Progenitor cell of endocrine pancreas (in vitro differentiated cells): ENCODE measurements at places on chromosomes 2 and 18. TPM values are rescaled to one million over a fixed set of nuclear protein-coding genes. Genes with fewer than 3 reads are reported as not detected.

- no peak for DNase-seq
Observed at GRCh38 chr2:84519332-84519957, 3.1 kb downstream of the DNAH6 start.

GRCh38 chr2:79389481-79389880, 123.4 kb upstream of the CTNNA2 start:
- no peak for DNase-seq

GRCh38 chr2:133791191-133791590, 222.9 kb upstream of the NCKAP5 start:
- no peak for DNase-seq

DNA sequence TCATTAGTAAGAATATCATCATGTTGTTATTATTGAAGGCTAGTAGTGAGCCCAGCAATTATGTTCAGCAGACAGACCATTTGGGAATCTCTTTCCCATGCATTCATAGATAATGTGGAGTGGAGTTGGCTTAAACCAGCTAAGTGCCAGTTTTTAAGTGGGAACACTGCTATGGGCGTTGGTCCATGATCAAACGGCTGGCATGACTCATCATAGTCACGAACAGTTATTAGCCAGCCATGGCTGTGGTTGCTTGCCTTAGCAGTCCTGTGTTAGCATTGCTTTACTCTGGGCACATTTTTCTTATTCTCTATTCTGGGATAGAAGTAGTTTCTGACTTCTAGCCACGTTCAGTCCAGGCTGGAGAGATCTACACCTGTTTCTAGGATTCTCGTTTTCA, 17.7 kb downstream of the EIF4E2 start:
- DNase-seq, result no peak

DNA sequence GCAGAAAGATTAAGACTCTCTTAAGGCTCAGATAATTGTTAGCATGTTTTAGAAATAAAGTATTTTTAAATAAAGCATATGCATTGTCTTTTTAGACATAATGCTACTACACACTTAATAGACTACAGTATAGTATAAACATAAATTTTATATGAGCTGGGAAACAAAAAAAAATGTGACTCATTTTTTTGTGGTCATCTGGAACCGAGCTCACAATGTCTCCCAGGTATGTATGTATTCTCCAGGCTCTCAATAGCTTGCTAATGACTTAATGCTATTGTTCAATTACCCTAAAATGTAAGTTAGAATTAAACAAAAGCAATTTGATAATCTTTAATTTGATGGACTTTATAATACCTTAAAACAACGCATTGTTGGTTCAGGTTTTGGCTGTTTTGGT, 167.2 kb downstream of the NUP35 start:
- no peak for DNase-seq

- no peak for DNase-seq
Observed at GRCh38 chr18:60698901-60699300, 326.3 kb upstream of the MC4R start.

GRCh38 chr18:70645971-70646370, 357.1 kb downstream of the SOCS6 start:
- DNase-seq, result no peak

GRCh38 chr2:167945660-167946368, 301.6 kb downstream of the STK39 start:
- DNase-seq, result no peak

DNA sequence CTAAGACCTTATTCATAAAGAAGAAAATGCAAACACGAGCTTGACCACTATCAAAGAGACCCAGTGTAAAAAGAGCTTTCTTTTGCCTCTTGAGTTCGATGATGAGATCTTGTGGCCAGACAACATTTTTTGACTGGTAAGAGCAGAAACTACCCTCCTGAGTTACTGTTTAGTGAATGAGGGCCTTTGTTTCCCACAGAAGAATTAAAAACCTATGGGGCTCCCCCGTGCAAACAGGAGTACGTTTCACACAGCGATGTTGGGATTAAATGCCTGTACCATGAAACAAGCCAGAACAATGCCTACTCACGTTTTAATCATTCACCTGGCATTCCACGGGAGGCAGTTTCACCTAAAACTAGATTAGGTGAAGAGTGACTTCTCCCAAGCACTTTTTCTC, 36.0 kb downstream of the MYCN start:
- DNase-seq, result no peak

GRCh38 chr2:184215745-184216144, 382.6 kb upstream of the ZNF804A start:
- DNase-seq, result no peak

GRCh38 chr2:113892004-113892710, 2.3 kb downstream of the ACTR3 start:
- no peak for DNase-seq

DNA sequence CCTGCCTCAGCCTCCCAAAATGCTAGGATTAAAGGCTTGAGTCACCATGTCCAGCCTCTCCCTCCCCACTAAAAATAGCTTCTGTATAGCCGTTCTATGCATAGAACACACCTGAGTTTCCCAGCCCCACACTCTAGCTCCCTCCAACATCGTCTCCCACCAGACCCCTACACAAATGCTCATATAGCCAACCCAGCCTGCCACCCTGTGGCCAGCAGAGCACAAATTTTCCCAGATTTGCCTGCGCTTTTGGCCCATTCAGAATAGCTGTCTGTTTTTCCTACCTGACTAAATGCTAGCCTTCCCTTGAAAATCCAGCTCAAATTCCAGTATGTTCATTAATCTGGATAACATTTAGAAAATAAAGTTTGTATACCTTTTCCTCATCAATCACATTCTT, 22.8 kb downstream of the TRABD2A start:
- DNase-seq, result no peak

- DNase-seq, result no peak
Observed at GRCh38 chr2:96874198-96874831, 4.4 kb upstream of the SEMA4C start.

- DNase-seq, result no peak
Observed at GRCh38 chr2:96260387-96261260, 5.2 kb downstream of the TMEM127 start.

DNA sequence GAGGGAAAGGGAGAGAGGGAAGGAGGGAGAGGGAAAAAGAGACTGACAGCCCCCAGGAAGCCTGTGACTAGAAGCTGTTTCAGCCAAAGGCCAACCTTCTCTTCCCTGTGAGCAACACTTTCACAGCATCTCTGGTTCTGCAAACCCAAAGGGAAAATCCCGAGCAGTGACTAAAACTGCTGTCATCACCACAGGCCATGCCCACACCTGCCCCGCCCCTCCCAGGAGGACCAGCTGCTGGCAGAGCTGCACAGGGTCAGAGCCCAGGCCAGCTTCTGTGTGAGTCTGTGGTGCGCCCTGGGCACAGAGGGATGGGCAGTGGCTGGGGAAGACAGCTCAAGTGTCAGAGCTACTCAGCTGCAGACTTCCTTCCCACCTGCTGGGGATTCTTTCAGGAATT, 64.9 kb upstream of the OTOS start:
- DNase-seq, result no peak

- no peak for DNase-seq
Observed at GRCh38 chr18:58495634-58496033, 133.3 kb downstream of the ALPK2 start.

DNA sequence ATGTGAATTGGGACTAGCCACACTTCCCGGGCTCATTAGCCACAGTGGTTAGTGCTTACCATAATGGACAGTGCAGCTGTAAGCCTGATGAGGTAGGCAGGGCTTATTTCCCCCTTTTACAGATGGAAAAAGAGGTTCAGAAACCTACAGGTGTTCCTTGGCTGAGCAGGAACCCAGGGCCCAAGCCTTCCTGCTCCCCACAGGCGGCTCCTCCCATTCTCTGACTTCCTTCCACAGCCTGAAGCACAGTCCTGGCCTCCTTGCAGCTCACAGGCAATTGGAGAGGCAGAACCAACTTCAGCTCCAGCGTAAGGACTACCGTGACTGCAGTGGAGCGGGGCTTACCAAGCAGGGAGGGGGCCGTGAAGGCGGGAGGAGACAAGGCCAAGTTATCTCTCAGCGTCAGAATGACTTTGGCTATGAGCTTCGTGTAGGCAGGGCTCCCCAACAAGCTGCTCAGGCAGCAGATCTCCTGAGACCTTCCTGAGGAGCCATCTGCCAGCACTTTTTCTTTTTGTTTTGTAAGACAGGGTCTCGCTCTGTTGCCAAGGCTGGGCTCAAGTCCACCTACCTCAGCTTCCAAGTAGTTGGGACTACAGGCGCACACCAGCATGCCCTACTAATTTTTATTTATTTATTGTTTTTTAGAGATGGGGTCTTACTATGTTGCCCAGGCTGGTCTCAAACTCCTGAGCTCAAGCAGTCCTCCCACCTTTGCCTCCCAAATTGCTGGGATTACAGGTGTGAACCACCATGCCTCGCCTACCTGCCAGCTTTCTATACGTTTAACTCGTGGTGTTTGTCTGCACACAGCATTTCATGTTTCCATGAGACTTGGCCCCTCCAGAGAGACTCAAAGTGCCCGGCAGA, 34.2 kb upstream of the NT5DC4 start:
- DNase-seq, result no peak

- no peak for DNase-seq
Observed at GRCh38 chr2:202157211-202157990, 81.0 kb downstream of the SUMO1 start.

DNA sequence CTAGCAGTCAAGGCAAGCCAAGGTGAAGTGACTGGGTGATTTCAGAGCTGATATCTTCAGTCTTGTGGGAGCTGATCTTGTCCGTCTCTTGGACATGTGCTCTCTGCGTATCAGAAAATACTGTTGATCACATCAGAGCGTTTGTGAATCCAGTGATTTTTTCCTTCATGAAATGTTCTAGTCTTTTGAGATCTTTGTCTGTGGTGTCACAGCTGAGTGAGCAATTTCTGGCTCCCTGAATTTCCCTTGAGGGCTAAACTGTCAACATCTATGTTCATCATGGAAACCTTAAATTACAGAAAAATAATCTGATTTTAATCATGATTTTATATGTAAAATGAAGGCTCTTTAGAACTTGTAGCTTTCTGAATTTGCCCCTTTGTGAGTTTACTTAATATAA, 432.0 kb downstream of the CCDC85A start:
- DNase-seq, result no peak

- no peak for DNase-seq
Observed at GRCh38 chr18:79879566-79879965, 71.9 kb downstream of the SLC66A2 start.

DNA sequence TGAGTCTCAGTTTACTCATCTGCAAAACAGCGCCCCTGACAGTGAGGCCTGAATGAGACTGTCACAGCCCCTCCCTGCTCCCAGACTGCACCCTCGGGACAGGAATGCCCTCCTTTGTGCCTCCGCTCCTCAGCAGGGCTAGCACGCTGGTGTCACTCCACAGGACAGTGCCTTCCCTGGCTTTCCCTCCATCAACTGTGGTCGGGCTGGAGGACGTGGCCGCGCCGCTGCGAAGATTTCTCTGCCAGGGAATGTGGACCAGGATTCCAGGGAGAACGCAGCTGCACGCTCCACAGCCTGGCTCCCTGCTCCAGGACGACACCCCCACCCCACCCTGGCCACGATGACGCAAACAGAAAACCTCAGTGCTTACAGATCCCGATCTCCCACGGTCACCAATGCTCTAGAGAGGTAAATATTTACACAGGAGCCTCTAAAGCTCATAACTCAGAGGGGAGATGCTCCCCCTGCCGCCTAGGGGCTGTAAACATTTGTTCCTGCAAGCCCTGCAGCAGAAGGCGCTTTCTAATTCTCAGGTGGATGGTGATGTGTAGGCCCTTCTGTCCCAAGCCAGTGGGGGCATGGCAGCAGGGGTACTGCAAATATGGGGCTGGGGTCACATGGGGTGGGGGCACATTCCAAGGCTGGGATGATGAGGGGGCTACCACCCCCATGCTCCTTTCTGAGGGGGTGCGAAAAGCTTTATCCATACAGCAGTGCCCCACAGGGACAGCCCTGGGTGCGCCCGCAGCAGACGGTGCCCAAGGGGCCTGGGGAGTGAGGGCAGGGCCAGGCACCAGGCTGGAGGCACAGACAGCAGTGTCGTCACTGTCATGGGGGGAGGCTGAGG, 12.4 kb downstream of the HS6ST1 start:
- no peak for DNase-seq

- DNase-seq, result no peak
Observed at GRCh38 chr2:73987109-73987947, 2.6 kb downstream of the TET3 start.

GRCh38 chr2:237309011-237309410, 105.0 kb downstream of the COL6A3 start:
- DNase-seq, result no peak

GRCh38 chr2:227204452-227204851, 40.0 kb downstream of the COL4A3 start:
- no peak for DNase-seq

DNA sequence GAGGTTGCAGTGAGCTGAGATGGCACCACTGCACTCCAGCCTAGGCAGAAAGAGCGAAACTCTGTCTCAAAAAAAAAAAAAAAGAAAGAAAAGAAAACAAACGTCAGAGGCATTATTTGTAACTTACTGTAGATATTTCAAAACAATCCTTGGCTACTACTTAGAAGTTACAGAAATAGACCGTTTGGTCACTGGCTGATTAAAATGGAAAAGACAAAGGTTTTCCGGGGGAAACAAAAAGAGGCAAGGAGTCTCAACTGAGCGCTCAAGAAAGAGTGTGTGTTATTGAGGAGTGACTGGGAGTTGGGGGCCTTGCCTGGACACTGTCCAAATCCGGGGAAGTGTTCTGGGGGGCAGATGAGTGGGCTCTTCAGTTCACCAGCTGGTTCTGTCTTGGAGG, 47.6 kb downstream of the TEX44 start:
- DNase-seq, result no peak

DNA sequence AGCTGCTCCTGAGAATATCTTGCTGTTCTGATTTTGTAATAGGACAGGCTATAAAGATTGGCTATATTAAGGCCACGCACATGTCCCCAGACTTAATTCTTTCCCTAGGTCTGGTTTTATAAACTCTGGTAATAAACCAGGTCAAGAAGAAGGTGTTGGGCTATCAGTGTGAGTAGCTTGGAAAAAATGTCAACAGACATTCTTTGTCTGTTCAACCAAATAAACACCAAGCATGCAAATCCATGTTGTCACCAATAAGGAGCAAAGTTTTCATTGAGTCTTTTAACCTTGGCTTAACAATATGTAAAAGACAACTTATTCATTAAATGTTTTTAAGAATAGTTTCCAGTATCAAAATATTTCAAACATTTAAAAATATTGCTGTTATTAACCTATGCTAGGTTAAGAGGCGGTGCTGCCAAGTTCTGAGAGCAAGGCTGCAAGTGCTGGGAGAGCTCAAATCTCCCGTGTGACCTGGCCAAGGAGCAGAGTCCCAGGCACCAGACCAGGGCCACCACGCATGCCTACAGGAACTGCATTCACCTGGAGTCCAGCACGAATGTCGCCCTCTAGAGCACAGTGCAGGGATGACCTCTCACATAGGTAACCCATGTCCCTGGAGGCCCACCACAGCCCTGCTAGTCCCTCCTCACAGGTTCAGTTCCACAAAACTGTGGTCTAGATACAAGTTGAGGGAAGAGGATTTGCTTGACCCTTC, 120.5 kb upstream of the POU3F3 start:
- no peak for DNase-seq

- DNase-seq, result no peak
Observed at GRCh38 chr18:48753691-48754090, 197.1 kb downstream of the SMAD7 start.

The MAL gene
- total RNA-seq, result not detected in 2 replicates

The FAM110C gene
- 4.2 and 5.1 TPM in 2 replicates for total RNA-seq

The SLC9A4 gene
- total RNA-seq, result 0.62 and 0.93 TPM in 2 replicates

The CENPA gene
- total RNA-seq, result 10.5 and 10.7 TPM in 2 replicates

The DYNAP gene
- total RNA-seq, result not detected in 2 replicates

The SLC23A3 gene
- total RNA-seq, result 1.7 and 2.8 TPM in 2 replicates

The INHBB gene
- 0.16 TPM in 1 of 2 replicates, not detected in the other for total RNA-seq

The OXER1 gene
- 4.3 and 4.6 TPM in 2 replicates for total RNA-seq

The PXDN gene
- total RNA-seq, result 242 and 256 TPM in 2 replicates

The CTDP1 gene
- 23.9 and 24.9 TPM in 2 replicates for total RNA-seq

The CLEC4F gene
- total RNA-seq, result not detected in 2 replicates

The RGPD3 gene
- total RNA-seq, result 0.07 and 0.38 TPM in 2 replicates

The SLC5A7 gene
- 0.60 and 1.8 TPM in 2 replicates for total RNA-seq

The ZSCAN30 gene
- 27.1 and 34.5 TPM in 2 replicates for total RNA-seq

The LYPD6B gene
- 140 TPM in 2 replicates for total RNA-seq
